ENCODE measurements at places on chromosomes 5 and 9. TPM values are rescaled to one million over a fixed set of nuclear protein-coding genes. Genes with fewer than 3 reads are reported as not detected.

GRCh38 chr9:78562021-78562420, 265.1 kb downstream of the PSAT1 start:
- H3K27ac ChIP-seq: no peak overlapping the region
- DNase-seq: no peak
- H3K4me1 ChIP-seq: no peaks in the 10 kb centered on the region

ADGRD2 gene
- total RNA-seq: 1.2 TPM

ENTPD2 gene
- total RNA-seq: 5.1 TPM

DNA sequence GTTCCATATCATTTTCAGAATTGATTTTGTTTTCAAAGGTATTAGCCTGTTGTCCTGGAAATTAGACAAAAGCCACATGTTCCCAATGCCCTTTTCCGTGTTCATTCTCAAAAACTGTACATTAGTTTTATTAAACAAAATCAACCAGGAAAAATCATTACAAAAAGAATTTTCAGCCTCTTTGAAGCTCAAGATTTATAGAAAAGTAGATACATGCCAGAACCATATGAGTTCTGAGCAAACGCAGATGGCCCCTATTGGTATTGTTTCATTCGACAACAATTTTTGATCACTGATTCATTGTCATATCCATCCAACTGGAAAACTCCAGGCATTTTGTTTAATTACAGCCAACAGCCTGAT, 148.5 kb upstream of the GRAMD2B start:
- H3K27me3 ChIP-seq: no peaks in the 10 kb centered on the region
- DNase-seq: no peak
- no peak overlapping the region for H3K4me3 ChIP-seq
- no peaks in the 10 kb centered on the region for H3K4me1 ChIP-seq

- no peaks in the 10 kb centered on the region for H3K4me1 ChIP-seq
- H3K4me3 ChIP-seq: no peak overlapping the region
- no peak for DNase-seq
- no peaks in the 10 kb centered on the region for H3K36me3 ChIP-seq
Measured at GRCh38 chr5:86360801-86361200, 256.9 kb upstream of the COX7C start.

- DNase-seq: no peak
- no peak overlapping the region for H3K4me3 ChIP-seq
- no peaks in the 10 kb centered on the region for H3K27me3 ChIP-seq
- no peaks in the 10 kb centered on the region for H3K36me3 ChIP-seq
- no peak overlapping the region for H3K27ac ChIP-seq
Measured at GRCh38 chr5:168740811-168741213, 161.6 kb upstream of the PANK3 start.

- no peak overlapping the region for H3K4me3 ChIP-seq
- no peaks in the 10 kb centered on the region for H3K27me3 ChIP-seq
- DNase-seq: no peak
- H3K4me1 ChIP-seq: no peaks in the 10 kb centered on the region
- peaks cover 40% of the 10 kb centered on the region for H3K36me3 ChIP-seq
Measured at GRCh38 chr9:87606841-87607521, 109.3 kb downstream of the DAPK1 start.

DNA sequence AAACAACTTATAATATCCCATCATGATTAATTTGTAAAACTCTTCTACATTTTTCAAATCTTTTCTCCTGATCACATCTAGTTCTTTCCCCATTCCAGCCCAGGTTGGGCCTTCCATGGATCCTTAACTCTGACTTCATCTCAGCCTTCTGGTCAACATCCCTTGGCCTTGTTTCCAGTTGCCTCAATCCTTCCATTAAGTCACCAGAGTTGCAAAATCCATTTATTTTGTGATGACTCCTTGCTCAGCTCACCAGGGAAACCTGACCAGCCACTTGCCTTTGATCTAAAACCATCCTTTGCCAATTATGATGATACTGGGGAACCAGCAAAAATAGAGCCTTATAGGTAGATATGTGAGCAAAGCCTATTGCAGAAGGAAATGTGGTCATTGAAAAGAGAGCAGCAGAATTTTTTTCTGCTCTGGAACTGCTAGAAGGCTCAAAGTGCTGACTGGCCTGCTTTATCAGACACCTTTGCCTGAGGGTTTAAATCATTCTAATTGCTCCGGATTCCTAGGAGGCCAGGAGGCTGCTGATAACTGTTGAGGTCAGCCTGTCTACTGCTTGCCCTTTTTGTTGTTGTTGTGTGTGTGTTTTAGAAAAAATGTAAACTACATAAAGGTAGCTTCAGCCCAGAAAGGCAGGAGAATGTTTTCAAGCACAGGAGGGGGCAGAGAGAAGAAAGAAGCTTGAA, 512.2 kb upstream of the GRIA1 start:
- peaks cover 3% of the 10 kb centered on the region for H3K36me3 ChIP-seq
- H3K27me3 ChIP-seq: no peaks in the 10 kb centered on the region
- DNase-seq: no peak
- H3K27ac ChIP-seq: no peak overlapping the region
- no peak overlapping the region for H3K4me3 ChIP-seq

ESM1 gene
- not detected for total RNA-seq

GRCh38 chr9:30258094-30258493, 2126.3 kb upstream of the ACO1 start:
- no peak for DNase-seq
- H3K27me3 ChIP-seq: no peaks in the 10 kb centered on the region

Measured in H9 (cell line).